ENCODE measurements at places on chromosomes 11 and 22.

DNA sequence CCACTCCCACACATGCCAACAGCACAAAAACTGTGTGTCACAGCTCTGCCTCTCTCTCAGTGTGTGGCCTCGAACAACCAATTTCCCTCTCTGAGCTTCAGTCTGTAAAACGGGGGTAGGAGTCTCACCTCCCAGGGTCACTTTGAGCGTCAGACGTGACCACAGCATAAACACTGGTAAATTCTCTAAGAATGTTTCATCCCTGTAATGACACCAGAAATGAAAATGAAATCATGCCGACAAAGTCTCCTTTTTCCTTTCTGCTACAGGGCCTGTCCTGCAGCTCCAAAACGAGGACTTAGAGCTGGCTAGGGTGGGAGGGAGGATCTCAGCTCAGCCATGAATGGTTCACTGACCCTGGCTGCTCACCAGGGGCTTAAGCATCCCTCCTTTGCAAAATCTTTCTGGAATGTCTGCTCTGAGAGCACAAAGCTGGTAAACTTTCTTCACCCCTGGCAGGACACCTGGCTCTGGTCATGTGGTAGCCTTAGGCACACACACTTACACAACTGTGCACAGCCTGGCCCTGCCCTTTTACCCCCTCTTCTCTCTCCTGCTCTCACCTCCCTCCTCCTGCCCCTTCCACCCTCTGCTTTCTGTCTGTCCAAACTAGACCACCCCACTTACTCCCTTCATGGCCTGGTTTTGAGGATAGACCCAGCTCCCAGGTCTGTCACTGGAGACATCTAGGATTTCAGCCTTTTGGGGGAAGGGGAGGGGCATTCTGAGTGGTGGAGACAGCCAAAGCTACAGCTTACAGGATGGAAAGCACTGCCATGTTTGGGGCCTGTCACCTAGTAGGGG is 12.3 kb upstream of the TSKU start:
- no peak for DNase-seq

DNA sequence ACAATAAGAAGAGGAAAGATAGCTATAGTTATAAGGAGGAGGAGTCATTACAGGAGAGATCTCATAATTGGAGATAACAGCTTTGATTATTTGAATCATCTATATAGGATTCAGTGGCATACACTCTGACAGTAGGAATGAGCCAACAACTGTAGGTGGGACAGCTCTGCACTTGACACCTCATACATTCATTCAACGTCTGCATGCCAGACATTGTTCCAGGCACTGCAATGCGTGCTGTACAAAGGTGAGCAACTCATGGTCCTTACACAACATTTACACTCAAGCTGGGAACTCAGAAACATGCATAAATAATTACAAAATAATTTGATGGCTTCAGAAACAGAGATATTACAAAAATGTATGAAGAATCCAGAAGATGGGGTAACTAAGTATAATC is 154.3 kb downstream of the MSANTD4 start:
- DNase-seq, result no peak

GRCh38 chr11:77142091-77142975 is 14.3 kb downstream of the MYO7A start:
- DNase-seq, result no peak

- DNase-seq, result no peak
Observed at GRCh38 chr11:36258730-36259360, 30.4 kb downstream of the COMMD9 start.

DNA sequence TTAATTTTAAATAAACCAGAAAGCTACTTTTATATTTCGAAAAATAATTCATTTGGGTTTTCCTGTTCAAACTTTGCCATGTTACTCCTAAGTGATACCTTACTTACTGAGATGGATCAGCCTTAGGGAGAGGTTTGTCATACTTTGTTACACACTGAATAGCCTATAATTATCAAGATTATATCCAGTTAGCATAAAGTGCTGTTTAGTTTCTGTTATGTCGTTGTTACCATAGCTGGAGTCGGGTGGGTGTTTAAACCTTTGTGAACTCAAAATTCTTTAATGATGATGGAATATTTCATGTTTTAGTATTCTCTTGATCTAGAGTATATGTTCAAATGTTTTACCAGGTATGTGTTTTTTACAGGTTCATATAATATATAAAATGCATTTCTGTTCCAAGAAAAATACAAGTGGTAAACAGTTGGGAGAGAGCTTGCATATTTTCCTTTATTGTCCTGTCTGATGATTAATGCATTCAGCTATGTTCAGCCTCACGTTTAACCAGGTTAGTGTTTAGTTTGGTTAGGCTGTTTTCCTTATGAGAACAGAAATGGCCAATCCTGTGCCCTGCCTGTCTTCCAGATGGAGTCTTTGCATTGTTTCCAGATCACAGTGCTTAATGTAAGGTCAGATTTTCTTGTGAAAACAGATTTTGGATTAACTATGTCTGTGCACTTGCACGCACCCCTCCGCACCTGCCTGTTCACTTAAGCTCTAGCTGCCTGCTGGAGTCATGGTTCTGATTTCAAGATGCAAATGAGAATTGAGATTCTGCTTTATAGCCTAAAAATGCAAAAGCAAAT is 105.6 kb downstream of the ATXN10 start:
- DNase-seq, result no peak

DNA sequence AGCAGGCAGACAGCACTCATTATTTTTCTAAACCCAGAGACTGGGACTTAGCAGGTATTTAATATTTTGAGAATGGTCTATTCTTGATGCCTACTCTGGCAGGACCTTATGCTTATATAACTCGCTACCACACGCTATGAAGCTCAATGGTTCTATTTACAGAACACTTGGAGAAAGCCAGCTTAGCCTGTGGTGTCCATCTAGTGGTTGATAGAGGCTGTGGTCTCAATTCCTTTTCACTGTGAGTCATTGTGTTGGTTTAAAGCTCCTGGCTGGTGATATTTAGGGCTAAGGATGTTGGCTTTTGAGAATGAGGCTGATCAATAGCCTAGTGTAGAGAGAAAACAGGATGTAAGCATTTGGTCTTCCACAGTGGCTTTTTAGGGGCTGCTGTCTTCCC is 206.4 kb downstream of the DBX1 start:
- no peak for DNase-seq

DNA sequence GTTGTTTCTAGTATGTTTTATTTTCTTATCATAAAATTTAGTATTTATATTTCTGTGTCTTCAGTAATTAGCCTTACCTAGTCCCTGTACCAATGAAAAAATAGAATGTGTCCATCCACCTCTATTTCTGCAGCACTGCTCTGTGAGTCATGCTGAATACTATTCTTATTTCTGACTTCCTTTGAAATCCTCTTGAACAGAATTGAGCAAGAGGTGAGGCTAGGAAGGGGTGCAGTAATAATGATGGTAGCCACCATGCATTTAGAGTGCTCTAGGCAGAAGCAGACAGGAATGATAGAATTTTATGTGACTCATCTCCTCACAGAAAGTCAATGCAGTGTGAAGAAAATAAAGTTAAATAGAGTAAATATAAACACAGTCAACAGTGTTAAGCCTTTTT is 60.0 kb downstream of the OR10A6 start:
- DNase-seq, result no peak

All from stimulated activated naive CD4-positive, alpha-beta T cell treated with Interleukin-2 at 50 U/mL for 16 hours (primary cell).